Panc1 (cell line): ENCODE measurements at places on chromosomes 1 and 21. TPM values are rescaled to one million over a fixed set of nuclear protein-coding genes. Genes with fewer than 3 reads are reported as not detected.

CLCA1 gene
- total RNA-seq: 0.08 TPM

POU3F1 gene
- total RNA-seq: 0.08 TPM

KRTAP19-3 gene
- total RNA-seq: not detected

USP24 gene
- total RNA-seq: 52.2 TPM

COA6 gene
- 50.1 TPM for total RNA-seq

FAAH gene
- total RNA-seq: 25.9 TPM

F5 gene
- total RNA-seq: 0.08 TPM

NFASC gene
- 16.9 TPM for total RNA-seq

CFHR4 gene
- total RNA-seq: not detected

DNALI1 gene
- total RNA-seq: 0.36 TPM
